ENCODE measurements at places on chromosomes 5 and 9.

- DNase-seq: no peak
Observed at GRCh38 chr5:107253246-107253645, 417.5 kb downstream of the EFNA5 start.

- peak; percentile 2 for DNase-seq
Observed at GRCh38 chr9:111759762-111760639, 34.7 kb downstream of the SHOC1 start.

- no peak for DNase-seq
Observed at GRCh38 chr5:68405026-68405684, 189.6 kb downstream of the PIK3R1 start.

DNA sequence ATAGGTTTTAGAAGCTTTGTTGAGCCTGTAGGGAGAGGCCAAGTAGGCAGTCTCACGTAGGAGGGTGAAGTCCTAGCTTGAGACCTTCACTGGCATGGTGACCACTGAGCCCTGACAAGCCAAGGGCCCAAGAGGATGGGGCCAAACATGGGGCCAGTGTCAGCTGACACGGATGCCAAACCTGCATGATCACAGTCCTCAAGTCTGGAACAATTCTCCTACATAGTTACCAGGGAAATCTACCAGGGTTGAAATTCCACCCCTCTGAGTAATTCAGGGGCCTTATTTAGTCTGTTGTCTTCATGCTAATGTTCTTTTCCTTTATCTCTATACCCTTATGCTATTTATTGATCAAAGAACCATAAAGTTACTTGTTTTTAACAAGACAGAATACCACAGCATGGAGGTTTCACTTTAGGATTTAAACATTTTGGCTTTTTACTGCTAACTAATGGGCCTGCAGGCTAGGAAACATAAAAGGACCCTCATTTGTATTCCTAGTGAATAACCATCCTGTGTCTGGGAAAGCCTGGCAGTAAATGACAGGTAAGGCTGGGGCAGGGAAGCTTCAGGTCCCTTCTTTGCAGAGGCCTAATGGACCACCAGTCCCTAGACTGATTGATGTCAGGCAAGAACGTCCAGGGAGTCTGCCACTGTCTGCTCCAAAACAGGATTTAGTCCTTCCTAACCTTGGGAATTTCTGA lies 140.8 kb downstream of the FGF1 start:
- no peak for DNase-seq

GRCh38 chr5:14110680-14111079 lies 32.5 kb upstream of the TRIO start:
- no peak for DNase-seq

DNA sequence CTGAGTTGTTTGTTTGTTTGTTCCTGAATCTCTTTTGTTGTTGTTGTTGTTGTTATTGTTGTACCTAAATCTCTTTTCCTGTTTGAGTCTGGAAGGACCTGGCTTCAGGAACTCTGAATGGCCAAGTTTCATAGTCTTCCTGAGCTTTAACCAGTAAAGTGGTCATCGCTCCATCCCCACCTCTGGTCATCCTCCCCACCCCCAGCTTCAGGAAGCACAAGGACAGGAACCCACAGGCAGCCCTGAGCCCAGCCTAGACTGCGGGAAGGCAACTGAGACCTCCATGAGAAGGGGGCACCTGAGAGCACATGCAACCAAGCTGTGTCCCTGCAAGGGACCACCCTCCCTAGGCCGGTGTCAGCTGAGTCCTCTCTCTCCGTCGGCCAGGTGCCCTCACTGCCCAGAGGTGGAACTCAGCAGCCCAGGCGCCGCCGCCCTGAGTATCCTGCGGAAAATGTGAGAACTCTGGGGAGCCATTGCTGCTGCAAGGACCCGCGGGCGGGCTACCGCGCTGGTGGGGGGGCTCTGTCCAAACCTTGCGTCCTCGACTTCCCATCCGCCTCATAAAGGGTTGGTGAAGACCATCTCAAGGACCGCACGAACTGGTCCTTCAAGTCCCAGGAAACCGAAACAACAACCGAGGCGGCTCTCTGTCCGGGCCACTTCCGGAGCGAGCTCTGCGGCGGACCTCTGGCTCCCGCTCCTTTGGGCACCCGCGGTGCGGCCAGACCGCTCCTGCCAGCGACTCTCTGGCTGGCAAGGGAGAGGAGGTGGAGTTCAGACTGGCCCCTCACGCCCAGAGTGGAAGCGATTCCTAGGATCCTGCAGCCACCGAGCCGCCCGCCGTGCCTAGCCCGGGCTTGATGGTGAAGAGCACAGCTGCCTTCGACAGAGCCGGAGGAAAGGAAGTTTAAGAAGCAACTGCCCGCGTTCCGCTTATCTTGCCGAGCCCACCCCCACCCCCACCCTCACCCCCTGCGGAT lies 4.2 kb downstream of the BARX1 start:
- DNase-seq: no peak

DNA sequence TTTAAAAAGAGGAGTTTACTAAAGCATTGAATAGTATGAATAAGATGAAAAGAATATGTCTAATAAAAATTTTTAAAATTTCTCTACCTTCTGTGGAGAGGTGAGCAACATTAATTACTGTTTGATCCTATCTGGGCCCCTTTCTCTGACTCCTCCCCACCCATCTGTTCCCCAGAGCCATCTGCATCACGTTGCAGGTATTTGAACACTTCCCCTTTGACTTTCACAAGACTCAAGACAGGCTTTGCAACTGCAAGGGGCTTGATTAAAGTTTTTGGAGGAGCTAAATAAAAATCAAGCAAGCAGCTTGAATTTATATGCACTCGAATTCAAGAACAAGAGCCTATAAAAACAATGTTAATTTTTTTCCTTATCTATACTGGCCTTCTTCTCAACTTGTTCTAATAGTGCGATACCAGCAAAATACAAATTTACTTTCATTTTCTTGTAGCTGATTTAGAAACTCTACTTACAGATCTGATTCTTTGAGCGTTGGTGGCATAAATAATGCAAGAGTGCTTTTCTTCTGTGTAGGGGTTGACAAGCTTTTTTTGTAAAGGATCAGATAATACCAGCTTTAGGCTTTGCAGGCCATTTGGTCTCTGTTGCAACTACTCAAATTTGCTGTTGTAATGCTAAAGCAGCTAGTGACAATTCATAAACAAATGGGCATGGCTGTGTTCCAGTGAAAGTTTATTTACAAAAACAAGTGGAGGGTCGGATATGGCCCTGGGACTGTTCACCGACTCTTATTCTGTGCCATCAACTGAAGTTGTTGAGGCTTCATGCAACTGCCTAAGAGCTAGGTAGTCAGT lies 21.2 kb downstream of the TXNDC8 start:
- no peak for DNase-seq

- DNase-seq: no peak
Observed at GRCh38 chr9:13823026-13823425, 490.9 kb downstream of the NFIB start.

GRCh38 chr5:61371474-61371873 lies 39.4 kb downstream of the ZSWIM6 start:
- no peak for DNase-seq

DNA sequence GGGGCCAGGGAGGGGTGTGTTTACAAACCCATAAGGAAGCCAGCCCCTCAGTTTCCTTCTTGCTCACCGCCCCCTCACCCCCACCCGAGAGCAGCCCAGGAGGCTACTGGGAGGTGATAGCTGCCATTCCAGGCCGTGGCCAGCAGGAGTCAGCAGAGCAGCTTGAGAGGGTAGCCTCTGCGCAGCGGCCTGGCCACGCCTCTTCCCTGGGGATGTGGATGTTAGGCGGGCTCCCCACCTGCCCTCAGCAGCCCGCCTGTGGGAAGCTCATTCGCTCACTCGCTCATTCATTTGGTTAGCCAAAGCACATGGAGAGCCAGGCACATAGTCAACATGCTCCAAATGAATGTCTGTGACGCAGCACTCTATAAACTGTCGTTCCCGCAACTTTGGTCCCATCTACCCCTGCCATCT lies 6.1 kb upstream of the DPM2 start:
- peak; percentile 70 for DNase-seq

- no peak for DNase-seq
Observed at GRCh38 chr5:90994796-90995195, 388.3 kb downstream of the ARRDC3 start.

DNA sequence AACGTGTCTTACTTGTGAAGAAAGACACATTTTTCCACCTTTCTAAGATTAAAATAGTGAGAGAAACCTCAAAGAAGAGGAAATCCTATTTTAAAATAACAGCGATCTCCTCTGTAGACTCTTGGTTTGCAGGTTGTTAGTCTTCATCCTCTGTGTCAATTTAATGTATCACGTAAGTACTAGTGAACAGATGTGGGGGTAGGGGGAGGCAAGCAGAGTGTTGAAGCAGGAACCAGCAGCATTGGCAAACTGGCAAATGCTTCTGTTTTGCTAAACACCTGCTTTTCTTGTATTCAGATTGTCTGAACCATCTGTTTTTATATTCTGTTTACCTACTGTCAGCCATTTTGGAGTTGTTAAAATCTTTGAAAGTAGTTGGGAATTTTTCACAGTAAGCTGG lies 159.3 kb upstream of the TLX3 start:
- DNase-seq: no peak

DNA sequence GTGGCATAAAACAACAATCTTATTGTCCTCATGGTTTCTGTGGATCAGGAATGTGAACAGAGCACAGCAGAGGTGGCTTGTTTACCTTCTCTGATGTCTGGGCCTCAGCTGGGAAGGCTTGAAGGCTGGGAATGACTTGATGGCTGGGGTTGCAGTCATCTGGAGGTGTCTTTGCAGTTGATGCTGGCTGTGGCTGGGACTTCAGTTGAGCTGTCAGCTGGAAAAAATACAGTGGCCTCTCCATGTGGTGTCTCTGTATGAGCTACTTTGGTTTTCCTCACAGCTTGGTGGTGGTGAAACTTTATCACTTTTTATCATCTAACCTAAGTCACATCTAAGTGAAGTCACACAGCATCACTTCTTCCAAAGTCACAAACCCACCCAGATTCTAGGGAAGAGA lies 24.7 kb upstream of the STX17 start:
- no peak for DNase-seq

DNA sequence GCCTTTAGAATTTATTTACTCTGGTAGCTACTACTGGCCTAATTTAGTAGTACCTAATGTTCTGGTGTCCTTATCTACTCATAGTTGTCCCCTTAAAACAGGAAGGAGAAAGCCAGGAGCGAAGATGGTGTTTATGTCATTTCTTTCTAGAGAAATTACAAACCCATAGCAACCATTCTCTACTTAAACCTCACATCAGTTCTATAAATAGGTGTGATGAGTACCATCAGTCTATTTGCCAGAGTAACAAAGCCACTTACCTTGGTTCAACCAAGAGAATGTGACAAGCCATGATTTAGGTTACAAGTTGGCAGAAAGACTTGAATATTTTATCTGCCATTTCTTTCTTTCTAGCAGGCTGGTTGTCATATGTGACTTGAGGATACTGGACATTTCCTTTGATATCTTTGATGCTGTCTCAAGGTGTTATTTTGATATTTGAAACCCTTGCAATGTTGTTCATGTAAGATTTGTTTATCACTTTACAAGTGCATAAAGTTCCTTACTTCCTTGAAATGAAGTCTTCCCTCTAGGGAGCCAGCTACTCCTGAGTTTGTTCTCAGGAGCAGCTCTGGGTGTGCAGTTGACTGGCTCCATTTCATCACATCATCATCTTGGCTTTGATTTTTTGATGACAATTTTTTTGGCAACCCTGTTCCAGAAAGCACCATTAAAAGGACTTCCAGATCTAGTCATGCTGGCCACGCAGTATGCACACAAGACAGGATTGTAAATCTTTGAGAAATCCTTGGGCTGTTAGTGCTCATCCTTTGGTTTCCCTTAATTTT lies 286.8 kb downstream of the ARHGAP26 start:
- DNase-seq: no peak

DNA sequence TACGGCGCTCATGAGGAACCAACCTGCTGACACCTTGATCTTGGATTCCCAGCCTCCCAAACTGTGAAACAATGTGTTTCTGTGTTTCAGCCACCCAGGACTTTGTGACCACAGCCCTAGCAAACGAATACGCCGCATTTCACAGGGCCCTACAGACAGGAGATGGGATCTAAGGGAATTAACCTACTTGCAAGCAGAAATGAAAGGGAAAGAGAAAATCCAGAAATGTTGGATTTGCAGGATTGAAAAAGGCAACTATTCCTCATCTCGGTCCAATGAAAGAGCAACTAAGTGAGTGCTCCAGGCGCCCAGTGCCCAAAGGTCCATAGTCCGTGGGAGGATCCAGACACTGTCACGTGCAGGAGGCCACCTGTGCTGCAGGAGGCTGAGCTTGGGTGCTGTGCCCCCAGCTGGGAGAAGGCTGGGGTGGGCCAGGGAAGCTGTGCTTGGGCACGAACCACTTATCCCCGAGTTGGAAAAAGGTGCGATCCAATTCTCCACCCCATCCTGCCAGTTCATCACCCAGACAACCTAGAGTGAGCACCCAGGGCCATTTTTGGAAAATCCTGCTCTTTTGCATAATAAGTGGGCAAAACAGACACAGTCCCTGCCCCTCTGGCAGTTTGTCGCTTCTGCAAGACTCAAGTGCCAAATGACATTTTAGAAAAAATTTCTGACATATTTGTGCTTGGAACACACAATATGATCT lies 177.9 kb downstream of the C9orf50 start:
- no peak for DNase-seq

- no peak for DNase-seq
Observed at GRCh38 chr9:92414566-92414965, 9.7 kb downstream of the OMD start.

- no peak for DNase-seq
Observed at GRCh38 chr9:89425024-89425805, 72.7 kb downstream of the SEMA4D start.

DNA sequence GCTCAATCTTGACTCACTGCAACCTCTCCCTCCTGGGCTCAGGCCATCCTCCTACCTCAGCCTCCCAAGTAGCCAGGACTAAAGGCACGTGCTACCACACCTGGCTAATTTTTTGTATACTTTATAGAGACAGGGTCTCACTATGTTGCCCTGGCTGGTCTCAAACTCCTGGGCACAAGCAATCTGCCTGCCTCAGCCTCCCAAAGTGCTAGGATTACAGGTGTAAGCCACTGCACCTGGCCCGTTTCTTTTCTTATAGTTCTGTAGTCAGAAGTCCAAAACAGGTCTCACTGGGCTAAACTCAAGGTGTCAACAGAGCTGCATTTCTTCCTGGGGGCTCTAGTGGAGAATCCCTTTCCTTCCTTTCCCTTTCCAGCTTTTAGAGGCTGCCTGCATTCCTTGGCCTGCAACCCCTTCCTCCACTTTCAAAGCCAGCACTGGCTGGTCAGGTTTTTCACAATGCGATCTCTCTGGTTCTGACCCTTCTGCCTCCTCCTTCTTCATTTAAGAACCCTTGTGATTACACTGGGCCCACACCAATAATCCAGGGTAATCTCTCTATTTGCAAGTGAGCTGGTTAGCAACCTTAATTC lies 16.3 kb downstream of the IRF1 start:
- DNase-seq: no peak

GRCh38 chr5:180274695-180275094 lies 17.2 kb downstream of the MAPK9 start:
- no peak for DNase-seq

GRCh38 chr9:93132946-93133680 lies 938 bp downstream of the NINJ1 start:
- no peak for DNase-seq

- no peak for DNase-seq
Observed at GRCh38 chr9:72979405-72980100, 26.7 kb upstream of the ALDH1A1 start.
